ENCODE measurements at places on chromosomes 4 and X. TPM values are rescaled to one million over a fixed set of nuclear protein-coding genes. Genes with fewer than 3 reads are reported as not detected.

CSAG3 gene
- total RNA-seq = 0.62 TPM

TMEM35A gene
- total RNA-seq = not detected

F9 gene
- total RNA-seq = not detected

RIBC1 gene
- total RNA-seq = 1.4 TPM

LINC00632 gene
- total RNA-seq = 8.0 TPM

TMPRSS11B gene
- not detected for total RNA-seq

ABCG2 gene
- total RNA-seq = 1.4 TPM

DNA sequence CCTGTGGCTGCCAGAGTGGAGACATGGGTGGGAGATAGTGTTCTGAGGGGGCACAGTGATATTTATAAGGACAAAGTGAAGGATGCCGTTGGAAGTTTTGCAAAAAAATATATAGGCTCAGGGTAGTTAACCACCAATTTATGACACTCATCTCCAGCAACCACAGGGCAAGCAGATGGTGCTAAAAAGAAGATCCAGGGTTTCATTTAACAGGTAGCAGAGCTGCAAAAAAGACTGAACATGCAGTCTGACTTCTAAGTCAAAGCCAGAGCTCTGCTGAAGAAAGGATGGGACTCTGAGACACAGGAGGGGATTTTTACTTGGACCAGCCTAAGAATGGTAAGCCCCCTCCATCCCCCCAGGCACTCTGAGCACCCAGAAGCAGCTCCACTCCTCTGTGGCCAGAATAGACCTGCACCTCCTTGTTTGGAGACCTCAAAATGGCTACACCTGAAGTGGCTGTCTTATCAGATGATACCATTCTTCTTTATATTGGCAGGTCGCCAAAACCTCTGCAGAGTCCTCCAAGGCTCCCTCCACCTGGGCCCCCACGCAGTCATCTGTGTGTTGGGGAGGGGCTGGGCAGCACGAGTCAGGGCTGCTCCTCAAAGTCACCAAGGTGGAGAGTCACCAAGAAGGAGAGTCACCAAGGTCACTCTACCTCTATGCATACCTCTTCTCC is 161.4 kb upstream of the FAM9B start:
- H3K36me3 ChIP-seq = no peaks in the 10 kb centered on the region
- H3K27ac ChIP-seq = no peak overlapping the region
- no peaks in the 10 kb centered on the region for H3K27me3 ChIP-seq
- no peak overlapping the region for H3K4me3 ChIP-seq

DNA sequence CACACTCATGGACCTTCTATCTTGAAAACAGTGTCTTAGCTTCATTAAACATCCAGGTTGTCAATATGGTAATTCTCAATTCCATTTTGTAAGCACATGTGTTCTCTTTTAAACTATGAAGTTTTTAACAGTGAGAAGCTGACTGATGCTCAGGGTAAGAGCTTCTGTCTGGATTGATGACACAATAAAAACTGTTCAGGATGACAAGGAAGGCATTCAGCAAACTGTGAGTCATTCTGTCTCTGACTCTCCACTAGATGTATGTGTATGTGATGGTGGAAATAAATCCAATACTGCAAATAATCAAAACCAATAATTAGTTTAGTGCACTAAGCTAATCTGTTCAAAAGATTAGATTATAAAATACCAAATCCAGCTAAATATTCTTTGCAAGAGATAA is 115.3 kb upstream of the ARX start:
- peaks cover 12% of the 10 kb centered on the region for H3K27me3 ChIP-seq
- DNase-seq = no peak
- no peak overlapping the region for H3K4me3 ChIP-seq
- H3K36me3 ChIP-seq = no peaks in the 10 kb centered on the region
- H3K4me1 ChIP-seq = no peaks in the 10 kb centered on the region

DNA sequence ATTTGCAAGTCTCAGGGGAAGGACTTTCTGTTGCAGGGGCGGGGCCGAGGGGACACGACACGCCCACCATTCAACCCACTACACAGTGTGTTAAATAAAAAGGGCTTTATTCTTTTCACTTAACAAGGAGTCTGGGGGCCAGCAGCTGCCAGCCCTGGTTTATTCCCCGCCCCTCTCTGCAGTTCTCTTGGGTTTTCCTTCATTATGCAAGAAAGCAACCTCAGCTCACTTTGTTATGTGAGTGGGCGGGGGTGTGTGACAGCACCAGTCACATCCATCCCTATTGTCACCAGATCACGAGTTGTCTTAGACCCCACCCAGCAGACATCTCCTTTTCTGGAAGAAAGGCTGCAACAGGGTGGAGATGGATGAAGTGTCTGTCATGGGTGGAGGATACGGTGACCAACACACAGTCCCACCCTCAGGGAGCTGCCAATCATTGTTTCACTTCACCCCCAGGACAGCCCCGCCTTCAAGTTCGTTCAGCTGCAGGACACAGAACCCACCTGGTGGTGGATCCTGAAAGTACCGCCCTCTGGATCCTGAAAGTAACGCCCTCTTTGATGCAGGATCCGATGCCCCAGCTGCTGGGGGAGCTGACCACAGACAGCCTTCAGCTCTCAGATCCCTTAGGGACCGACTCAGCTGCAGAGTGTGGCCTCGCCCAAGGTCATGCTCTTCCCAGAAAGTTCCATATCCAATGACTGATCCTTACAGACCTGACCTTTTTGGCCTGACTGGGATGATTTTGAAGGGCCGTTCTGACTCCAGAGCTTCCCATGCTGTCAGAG is 79.6 kb downstream of the SMIM20 start:
- peaks cover 2% of the 10 kb centered on the region for H3K4me1 ChIP-seq
- peaks cover 3% of the 10 kb centered on the region for H3K27me3 ChIP-seq
- no peaks in the 10 kb centered on the region for H3K36me3 ChIP-seq
- DNase-seq = peak; percentile 11
- no peak overlapping the region for H3K4me3 ChIP-seq

GRCh38 chrX:3445806-3446490 is 99.5 kb upstream of the MXRA5 start:
- no peaks in the 10 kb centered on the region for H3K36me3 ChIP-seq
- no peaks in the 10 kb centered on the region for H3K27me3 ChIP-seq
- DNase-seq = no peak
- H3K27ac ChIP-seq = no peak overlapping the region

DNA sequence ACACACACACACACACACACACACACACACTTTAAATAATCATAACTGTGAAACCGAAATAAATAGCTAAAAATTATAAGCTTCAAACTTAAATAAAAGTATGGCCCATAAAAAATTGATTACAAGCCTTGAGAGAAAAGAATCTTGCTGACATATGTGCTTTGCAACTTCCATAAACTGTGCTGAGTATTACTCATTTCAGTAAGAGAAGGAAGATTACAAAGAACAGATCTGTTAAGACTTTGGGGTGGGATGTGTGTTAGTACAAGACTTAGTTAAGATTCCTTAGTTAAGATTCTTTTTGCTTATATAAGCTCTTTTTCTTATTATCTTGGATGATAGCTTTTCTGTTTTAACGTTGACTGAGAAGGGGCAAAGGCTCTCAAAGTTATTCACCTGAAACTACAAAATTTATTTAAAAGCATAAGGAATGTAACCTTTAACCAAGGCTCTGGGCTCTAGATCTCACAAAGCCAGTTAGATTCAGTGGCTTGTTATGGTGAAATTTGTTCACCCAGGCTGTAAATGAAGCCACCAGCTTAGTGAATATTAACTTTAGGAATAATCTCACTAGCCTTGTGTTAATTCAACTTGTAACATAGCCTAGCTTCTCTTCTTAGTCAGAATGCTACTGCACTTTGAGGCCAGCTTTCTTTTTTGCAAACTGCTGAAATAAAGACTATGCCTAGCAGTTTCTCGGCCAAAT is 58.2 kb downstream of the ARSJ start:
- no peaks in the 10 kb centered on the region for H3K4me1 ChIP-seq
- H3K27me3 ChIP-seq = no peaks in the 10 kb centered on the region
- no peaks in the 10 kb centered on the region for H3K36me3 ChIP-seq
- H3K27ac ChIP-seq = no peak overlapping the region
- H3K4me3 ChIP-seq = no peak overlapping the region
- DNase-seq = no peak

- H3K27ac ChIP-seq = no peak overlapping the region
- no peaks in the 10 kb centered on the region for H3K4me1 ChIP-seq
- H3K27me3 ChIP-seq = no peaks in the 10 kb centered on the region
- no peaks in the 10 kb centered on the region for H3K36me3 ChIP-seq
- no peak overlapping the region for H3K4me3 ChIP-seq
- DNase-seq = no peak
These were observed 19.6 kb downstream of the ATP2B3 start for GRCh38 chrX:153537080-153537479.

DNA sequence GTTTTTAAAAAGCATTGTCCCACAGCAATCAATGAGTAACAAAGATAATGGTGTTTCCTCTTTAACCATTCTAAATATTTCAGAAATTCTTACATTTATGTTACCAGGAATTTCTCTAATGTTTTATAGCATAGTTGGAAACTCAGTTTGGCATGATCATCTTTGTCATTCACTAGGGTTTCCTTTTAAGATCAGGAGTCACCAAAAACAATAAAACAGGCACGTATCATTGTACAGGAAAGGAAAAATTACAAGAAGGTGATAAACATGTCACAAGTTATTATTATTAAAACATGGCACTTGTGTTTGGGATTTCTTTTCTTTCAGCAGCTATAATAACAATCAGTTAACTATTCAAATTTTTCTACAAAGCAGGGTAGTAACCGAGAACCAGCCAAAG is 84.0 kb downstream of the SLC10A7 start:
- H3K36me3 ChIP-seq = no peaks in the 10 kb centered on the region
- H3K4me1 ChIP-seq = no peaks in the 10 kb centered on the region
- no peak for DNase-seq
- no peaks in the 10 kb centered on the region for H3K27me3 ChIP-seq
- no peak overlapping the region for H3K27ac ChIP-seq

- no peaks in the 10 kb centered on the region for H3K27me3 ChIP-seq
- no peak overlapping the region for H3K4me3 ChIP-seq
- DNase-seq = no peak
These were observed 79.8 kb downstream of the IQCM start for GRCh38 chr4:149735796-149736195.

GRCh38 chr4:36997727-36998126 is 246.8 kb upstream of the NWD2 start:
- H3K27me3 ChIP-seq = no peaks in the 10 kb centered on the region
- no peaks in the 10 kb centered on the region for H3K36me3 ChIP-seq
- no peak overlapping the region for H3K27ac ChIP-seq
- DNase-seq = no peak

GRCh38 chrX:23907498-23908218 is at the start of the genes APOO and CXorf58:
Gene APOO (minus strand): TSS chrX:23907938. CDS start chrX:23907702, 236 bp downstream.
Gene CXorf58 (plus strand): TSS chrX:23908006. CDS start chrX:23910303, 2,297 bp downstream.
- peak within 1 kb of the TSS; percentile 77 for H3K4me3 ChIP-seq
- H3K27ac ChIP-seq = peak within 1 kb of the TSS; percentile 91

DNA sequence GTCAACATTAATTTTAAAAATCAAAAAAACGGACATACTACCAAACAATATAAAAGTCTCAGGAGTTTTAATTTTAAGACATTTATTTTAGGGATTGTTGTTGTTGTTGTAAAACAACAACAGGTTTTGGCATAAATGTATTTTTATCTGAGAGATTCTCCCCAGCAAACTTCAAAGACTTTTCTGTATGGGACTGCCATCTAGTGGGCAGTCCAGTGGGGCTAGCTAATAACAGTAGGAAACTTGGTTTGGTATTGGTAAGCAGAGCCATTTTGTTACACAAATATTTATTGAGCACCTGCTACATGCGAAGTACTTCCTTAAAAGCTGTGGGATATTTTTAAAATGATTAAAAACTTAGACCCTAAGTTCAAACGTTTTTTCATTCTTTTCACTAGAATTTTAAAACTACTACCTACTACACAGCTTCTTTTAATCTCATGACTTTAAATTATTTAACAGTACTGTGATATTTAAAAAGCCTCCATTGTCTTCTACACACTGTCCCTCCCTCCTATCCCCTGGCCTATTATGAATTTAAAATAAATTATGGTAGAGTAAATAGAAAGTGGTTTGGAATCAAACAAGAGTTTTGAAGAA is 1028.4 kb upstream of the INTU start:
- no peaks in the 10 kb centered on the region for H3K27me3 ChIP-seq
- no peak overlapping the region for H3K27ac ChIP-seq
- no peaks in the 10 kb centered on the region for H3K36me3 ChIP-seq
- no peaks in the 10 kb centered on the region for H3K4me1 ChIP-seq

DNA sequence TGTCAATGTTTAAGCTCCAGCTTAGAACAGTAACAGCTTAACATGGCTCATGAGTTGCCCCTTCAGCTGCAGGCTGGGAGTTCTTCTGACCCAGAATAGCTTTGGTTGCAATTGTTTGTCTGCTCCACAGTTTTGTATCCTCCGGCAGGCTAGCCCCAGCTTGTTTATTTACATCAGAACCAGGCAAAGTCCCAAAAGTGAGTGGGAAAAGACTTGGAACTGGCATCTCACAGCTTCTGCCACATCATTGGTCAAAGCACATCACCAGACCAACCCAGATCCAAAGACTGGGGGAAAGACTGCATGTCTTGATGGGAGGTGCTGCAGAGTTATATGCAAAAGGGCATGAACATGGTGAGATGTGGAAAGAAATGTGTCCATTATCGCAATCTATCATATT is 231.2 kb upstream of the CPEB2 start:
- no peak for DNase-seq
- no peak overlapping the region for H3K27ac ChIP-seq
- no peak overlapping the region for H3K4me3 ChIP-seq
- no peaks in the 10 kb centered on the region for H3K36me3 ChIP-seq

DNA sequence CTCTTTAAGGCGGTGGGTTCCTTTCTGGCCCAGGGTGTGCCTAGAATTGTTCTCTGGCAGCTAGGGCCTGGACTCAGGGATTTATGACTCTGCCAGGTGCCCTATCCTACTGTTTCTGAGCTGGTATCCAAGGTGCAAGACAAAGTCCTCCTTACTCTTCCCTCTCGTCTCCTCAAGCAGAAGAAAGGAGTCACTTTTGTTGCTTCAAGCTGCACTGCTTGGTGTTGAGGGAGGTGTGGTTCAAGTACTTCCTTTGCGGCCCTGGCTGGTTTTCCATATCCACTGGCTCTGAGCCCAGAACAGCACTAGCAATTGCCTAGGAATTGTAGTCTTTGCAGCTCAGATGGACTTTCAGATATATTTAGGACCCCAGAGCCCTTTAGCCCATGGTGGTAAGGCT is 39.3 kb downstream of the RTL3 start:
- H3K27ac ChIP-seq = no peak overlapping the region
- no peaks in the 10 kb centered on the region for H3K27me3 ChIP-seq
- DNase-seq = no peak
- H3K36me3 ChIP-seq = no peaks in the 10 kb centered on the region
- peaks cover 3% of the 10 kb centered on the region for H3K4me1 ChIP-seq
- no peak overlapping the region for H3K4me3 ChIP-seq

All from activated CD4-positive, alpha-beta T cell treated with anti-CD3 and anti-CD28 coated beads, Interleukin-2, amount 10 ng/mL, durations not matched to agents 7 days and 5 days (primary cell).